ENCODE measurements at places on chromosomes 5 and 9.
A peak's percentile ranks its signal among the peaks of the same experiment; 100 is the strongest.

DNA sequence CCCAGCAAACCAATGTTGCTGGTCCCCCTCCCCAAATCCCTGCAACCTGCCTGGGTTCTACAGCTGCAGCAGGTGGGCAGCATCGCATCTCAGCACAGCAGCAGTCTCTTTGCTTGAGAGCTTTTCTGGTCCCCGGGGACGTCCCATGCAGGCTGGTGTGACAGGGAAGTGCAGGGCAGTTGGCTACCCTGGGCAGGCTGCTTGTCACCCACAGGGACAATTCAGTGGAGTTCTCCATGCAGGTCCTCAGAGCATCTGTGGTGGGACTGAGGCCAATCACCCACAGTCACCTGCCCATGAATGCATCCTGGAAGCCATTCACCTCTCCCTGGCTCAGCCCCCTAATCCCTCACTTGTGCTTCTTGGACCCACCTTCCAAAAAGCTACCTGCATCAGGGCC, 43.9 kb upstream of the SEMA4D start:
- DNase-seq, result no peak

- no peak for DNase-seq
Measured at GRCh38 chr9:89759572-89759971, 154.8 kb downstream of the GADD45G start.

GRCh38 chr5:154830219-154830595, 20.2 kb downstream of the FAXDC2 start:
- no peak for DNase-seq

GRCh38 chr9:76004526-76004925, 114.1 kb downstream of the PCSK5 start:
- DNase-seq, result no peak

DNA sequence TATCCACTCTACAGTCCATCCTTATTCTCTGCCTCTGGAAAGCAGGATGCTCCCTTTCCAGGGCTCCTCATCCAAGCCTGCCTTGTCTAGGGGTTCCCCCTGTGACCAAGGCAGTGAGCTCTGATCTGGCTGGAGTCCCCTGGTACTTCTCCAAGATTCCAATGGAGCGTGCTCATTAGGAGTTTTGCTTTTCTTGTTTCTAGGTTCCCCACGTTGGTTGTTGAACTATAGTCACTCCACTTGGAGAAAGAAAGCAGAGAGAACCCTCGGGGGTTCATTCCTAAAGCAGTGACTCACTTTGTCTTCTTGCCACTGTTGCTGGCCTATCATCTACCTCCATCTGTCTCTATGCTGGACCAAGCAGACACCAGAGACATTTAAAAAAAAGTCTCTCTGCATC, 192.6 kb downstream of the TLE4 start:
- peak; percentile 97 for DNase-seq

DNA sequence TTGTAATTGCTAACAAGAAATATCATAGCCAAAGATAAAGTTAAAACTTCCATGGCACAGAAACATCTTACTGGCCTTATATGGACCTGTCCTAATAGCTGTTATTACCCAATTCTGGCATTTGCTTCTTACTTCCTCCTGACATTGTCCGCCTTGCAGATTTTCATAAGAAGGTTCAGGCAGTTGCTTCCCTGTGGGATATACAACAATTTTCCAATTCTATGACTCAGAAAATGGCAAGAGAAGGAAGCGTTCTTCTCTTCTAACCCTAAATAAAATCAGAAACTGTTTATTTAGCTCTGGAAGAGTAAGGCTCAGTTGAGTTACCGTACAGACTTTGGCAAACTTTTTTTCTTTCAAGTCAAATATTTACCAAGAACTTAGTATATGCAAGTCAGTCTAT, 1.7 kb downstream of the PRKAA1 start:
- DNase-seq, result peak; percentile 51

- peak; percentile 44 for DNase-seq
Measured at GRCh38 chr5:113166261-113166660, 189.7 kb downstream of the DCP2 start.

- DNase-seq, result no peak
Measured at GRCh38 chr9:134376386-134377142, 50.3 kb downstream of the RXRA start.

DNA sequence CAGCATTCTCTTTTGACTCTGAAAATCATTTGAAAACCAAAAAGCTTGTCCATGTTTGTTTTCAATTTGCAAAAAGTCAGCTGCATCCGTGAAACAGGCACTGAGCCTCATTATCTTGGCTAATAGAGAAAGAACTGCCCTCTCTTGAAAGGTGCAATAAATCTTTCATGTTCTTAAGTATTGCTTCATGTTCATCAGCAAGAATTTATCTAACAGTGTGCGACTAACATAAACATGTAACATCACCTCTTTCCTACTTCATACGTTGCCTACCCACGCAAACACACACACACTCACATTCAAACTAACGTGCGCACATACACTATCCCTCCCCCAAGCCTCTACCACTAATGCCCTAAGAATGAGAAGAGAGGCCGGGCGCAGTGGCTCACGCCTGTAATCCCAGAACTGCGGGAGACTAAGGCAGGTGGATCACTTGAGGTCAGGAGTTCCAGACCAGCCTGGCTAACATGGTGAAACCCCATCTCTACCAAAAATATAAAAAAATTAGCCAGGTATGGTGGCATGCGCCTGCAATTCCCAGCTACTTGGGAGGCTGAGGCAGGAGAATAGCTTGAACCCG, 629.7 kb upstream of the ZNF608 start:
- no peak for DNase-seq

DNA sequence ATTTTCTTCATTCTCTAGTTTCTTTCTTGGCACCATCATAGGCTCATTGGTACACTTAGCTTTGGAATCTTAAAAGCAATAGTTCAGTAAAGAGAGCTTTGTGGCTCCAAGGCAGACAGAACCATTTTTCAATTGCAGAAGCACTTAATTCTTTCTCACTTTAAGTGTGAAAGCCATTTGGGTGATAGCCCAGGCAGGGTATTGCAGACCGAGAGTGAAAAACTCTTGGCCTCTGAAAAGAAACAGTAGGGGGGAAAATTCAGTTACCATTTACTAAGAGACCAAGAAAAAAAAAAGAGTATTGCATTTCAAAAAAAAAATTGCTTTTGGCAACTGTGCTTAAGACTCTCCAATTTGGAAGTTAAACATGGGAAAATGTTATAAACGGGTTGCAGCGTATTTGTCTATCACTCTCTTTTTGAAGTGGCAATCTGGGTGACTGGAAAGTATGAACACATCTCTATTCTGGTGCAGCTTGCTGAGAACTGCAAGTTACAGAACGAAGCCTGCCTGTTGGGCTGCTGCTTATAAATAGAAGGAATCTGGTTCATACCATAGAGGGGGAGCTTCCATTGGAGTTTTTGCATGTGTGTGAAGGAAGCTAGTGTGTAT, 170.5 kb downstream of the TLE4 start:
- DNase-seq, result no peak

GRCh38 chr5:31193591-31194467, at the start of gene CDH6:
Gene CDH6, plus strand, starts transcription at chr5:31193686. Its CDS starts 73,788 bp downstream, at chr5:31267474.
- DNase-seq, result peak; percentile 2

- DNase-seq, result no peak
Measured at GRCh38 chr5:141050622-141051520, at the start of gene PCDHB1. Gene PCDHB1, plus strand, starts transcription at chr5:141051374. Its CDS starts 97 bp downstream, at chr5:141051471.

GRCh38 chr9:73176450-73176875, 24.8 kb downstream of the ANXA1 start:
- peak; percentile 38 for DNase-seq

GRCh38 chr5:75536147-75536546, 24.5 kb downstream of the POLK start:
- no peak for DNase-seq

DNA sequence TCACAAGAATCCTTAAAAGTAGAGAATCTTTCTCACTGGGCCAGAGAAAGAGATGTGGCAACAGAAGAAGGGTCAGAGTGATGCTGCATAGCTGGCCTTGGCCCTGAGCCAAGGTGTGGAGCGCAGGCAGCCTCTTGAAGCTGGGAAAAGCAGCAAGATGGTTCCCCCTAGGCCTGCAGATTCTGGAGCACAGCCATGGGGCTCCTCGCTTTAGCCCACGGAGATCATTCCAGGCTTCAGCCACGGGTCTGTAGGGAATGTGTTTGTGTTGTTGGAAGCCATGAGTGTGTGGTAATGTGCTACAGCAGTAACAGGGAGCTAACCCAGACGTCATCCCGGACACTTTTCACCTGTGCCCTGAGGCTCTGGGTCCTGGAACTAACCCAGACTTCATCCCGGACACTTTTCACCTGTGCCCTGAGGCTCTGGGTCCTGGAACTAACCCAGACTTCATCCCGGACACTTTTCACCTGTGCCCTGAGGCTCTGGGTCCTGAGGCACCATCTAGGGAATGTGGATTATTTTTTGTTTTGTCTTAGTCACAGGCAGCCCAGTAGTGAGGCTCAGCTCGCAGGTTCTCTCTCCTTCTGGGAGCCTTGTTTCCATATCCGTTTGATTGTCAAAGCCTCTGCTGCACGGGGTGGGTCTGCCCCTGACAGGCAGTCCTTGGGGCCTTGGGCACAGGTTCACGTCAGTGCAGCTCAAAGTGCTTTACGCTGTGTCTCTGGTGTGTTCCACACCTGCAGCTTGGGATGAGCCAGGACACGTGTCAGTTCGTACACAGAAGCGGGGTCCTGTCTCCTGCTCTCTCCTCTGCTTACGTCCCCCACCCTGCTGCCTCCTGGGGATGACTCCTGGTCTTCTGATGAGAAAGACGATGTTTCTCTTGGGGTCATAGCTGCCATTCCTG, 56.3 kb upstream of the EXOC3 start:
- peak; percentile 55 for DNase-seq

- DNase-seq, result no peak
Measured at GRCh38 chr5:149174847-149175234, 33.5 kb downstream of the ABLIM3 start.

DNA sequence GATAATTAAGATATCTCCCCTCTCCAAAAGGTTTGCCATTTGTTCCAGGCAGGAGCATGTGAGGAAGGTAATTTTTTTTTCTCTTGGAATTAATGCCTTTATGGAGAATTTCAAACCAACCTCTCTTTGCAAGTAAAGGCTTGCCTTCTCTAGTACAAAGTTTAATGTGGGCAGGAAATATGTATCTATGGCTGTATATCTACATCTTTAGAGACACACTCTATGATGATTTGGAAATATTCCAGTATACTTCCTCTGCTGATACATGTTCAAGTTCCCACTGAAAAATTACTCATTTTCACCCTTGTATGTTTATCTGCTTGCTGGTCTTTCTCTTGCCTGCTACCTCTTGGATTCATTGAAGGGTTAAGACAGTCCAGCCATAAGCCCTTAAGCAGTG, 83.5 kb upstream of the SEMA6A start:
- no peak for DNase-seq

DNA sequence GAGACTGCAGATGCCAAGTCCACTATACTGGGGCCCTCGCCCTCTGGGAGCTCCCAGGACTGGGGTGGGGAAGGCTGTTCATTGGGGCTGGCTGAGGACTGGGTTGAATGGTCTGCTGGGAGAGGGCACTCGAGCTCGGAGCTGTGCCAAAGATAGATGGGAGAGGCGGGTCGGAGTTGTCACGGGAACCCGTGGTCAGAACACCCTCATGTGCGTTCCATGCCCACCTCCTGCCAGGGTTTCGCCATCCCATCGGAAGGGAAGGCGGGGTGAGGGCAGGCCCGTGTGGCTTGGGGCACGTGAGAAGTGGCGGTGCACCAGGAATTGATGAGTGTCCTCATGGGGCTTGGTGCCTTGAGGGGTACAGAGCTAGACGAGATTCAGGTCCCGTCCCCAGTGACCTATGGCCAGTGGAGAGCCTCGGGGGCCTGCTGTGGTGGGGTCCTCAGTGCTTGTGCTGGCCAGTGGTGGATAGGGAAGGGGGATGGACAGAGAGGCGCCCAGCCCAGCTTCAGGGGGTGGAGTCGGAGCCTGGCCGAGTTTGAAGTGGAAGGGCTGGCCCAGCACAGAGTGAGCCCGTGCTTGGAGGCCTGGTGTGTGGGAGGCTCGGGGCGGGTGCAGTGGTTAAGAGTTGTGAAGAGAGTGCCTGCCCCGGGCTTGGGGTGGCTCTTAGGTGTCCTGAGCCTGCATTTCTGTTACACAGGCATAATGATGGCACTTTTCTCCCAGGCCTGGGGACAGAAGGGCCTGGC, 4.3 kb downstream of the CACFD1 start:
- no peak for DNase-seq

DNA sequence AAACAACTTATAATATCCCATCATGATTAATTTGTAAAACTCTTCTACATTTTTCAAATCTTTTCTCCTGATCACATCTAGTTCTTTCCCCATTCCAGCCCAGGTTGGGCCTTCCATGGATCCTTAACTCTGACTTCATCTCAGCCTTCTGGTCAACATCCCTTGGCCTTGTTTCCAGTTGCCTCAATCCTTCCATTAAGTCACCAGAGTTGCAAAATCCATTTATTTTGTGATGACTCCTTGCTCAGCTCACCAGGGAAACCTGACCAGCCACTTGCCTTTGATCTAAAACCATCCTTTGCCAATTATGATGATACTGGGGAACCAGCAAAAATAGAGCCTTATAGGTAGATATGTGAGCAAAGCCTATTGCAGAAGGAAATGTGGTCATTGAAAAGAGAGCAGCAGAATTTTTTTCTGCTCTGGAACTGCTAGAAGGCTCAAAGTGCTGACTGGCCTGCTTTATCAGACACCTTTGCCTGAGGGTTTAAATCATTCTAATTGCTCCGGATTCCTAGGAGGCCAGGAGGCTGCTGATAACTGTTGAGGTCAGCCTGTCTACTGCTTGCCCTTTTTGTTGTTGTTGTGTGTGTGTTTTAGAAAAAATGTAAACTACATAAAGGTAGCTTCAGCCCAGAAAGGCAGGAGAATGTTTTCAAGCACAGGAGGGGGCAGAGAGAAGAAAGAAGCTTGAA, 512.2 kb upstream of the GRIA1 start:
- DNase-seq, result no peak

GRCh38 chr5:159515909-159516415, 185.7 kb upstream of the IL12B start:
- peak; percentile 49 for DNase-seq

- DNase-seq, result no peak
Measured at GRCh38 chr9:86918556-86918955, 28.8 kb downstream of the GAS1 start.

GRCh38 chr9:36450110-36450732, 50.2 kb upstream of the RNF38 start:
- DNase-seq, result peak; percentile 48

DNA sequence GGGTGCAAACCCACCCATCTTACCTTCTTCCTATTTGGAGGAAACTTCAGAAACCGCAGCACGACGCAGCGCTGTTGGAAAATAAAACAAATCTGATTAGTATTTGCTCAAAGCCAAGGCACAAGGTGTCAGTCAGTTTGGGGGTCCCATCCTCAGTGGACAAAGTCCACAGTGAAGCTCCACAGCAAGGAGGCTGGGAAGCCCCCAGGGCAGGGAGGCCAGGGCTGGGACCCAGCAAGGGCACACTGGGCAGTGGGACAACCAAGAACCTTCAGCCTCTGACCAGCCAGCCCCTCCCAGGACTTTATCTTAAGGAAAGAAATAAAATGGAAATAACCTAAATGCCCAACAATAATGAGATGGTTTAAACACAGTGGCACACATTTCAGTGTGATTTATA, 11.3 kb downstream of the IPPK start:
- DNase-seq, result no peak

DNA sequence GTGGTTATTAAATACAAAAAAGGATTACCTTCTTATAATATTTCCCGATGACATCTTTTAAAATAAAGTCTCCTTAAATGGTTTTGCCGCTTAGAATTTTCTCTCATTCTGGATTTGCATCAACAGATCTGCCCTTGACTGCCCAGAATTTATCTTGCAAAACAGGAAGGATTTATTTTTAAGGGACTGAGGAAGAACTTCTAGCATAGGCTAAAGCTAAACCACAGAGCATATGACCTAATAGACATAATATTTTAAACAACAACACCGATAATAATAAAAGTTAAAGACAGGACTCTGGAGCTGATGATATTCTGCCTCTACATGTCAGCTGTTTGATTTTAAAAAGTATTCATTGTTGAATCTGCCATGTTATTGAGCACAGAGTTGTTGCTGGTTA, 145.3 kb upstream of the ADCY2 start:
- no peak for DNase-seq
